NCI-H510A (cell line): ENCODE measurements at places on chromosomes 6 and 20.

- DNase-seq, result no peak
Measured at GRCh38 chr6:44216677-44217331, at the start of gene MYMX. Gene MYMX, plus strand, starts transcription at chr6:44216926. Its CDS starts 546 bp downstream, at chr6:44217472.

DNA sequence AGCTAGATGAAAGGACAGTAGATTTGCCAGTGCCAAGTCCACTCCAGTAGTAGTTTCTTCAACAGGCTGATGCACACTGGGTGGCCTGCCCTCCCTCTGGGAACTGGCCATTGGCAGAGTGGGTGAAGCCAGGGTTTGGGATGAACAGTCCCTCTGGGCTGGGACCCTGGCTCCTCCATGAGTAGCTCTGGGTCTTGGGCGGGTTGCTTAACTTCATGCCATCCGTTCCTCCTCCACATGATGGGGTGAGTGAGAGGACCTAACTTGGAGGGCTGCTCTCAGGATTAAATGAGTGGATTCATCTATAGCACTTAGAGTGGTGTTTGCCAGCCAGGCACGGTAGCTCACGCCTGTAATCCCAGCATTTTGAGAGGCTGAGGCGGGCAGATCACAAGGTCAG is 47.2 kb downstream of the PLAGL2 start:
- DNase-seq, result no peak

GRCh38 chr6:1665214-1665613 is 55.5 kb downstream of the FOXC1 start:
- no peak for DNase-seq

GRCh38 chr20:59948828-59949720 is 8.9 kb downstream of the FAM217B start:
- no peak for DNase-seq

GRCh38 chr20:48041078-48041780 is 255.9 kb upstream of the SULF2 start:
- DNase-seq, result no peak

GRCh38 chr6:127684501-127684900 is 107.5 kb downstream of the C6orf58 start:
- no peak for DNase-seq

GRCh38 chr6:101776919-101777350 is 383.4 kb downstream of the GRIK2 start:
- no peak for DNase-seq

DNA sequence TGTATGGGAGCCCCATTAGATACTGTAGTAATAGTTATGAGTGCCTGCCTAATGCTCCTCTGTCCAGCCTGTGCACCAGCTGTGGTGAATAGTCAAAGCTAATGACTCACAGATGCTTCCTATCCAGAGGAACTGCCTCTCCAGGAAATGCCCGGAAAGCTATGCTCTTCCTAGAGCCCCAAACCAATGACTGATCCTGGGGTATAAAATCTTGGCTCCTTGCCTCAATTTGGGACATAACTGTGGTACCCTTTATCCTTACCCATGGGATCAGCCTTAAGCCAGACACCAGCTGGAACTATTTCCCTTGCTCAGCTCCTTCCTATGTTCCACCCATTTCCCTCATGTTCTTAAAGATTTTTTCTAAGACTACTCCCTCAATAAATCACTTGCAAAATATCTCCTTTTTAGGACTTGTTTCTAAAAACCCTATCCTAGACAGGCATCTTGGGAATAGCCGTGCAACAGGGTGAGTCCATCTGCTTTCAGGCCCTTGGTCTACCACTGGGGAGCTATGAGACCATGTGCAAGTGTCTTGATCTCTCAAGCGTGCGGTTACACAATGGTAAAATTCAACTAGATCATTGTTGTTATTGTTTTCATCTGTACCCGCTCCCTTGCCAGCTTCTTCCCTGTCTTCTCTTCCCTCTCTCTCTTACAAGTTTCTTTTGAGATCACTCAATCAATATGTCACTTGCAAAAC is 283.7 kb downstream of the BTBD3 start:
- DNase-seq, result no peak

DNA sequence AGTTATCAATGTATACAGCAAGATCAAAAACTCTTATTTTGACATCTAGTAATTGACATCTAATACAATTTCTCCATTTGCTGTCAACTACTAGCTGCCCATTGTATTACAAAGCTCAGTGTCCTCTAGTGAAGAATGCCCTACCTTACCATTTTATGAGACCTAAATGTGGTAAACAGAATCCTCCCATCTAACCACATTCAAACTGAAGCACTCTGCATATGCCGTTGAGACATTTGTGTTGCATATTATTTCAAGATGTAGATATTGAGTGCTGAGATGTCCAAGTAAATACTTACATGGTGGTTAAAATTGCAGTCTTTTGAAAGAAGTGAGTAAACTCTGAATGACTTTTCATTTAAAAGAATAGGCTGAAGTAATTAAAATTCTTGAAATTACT is 597 bp upstream of the GLYATL3 start:
- no peak for DNase-seq

DNA sequence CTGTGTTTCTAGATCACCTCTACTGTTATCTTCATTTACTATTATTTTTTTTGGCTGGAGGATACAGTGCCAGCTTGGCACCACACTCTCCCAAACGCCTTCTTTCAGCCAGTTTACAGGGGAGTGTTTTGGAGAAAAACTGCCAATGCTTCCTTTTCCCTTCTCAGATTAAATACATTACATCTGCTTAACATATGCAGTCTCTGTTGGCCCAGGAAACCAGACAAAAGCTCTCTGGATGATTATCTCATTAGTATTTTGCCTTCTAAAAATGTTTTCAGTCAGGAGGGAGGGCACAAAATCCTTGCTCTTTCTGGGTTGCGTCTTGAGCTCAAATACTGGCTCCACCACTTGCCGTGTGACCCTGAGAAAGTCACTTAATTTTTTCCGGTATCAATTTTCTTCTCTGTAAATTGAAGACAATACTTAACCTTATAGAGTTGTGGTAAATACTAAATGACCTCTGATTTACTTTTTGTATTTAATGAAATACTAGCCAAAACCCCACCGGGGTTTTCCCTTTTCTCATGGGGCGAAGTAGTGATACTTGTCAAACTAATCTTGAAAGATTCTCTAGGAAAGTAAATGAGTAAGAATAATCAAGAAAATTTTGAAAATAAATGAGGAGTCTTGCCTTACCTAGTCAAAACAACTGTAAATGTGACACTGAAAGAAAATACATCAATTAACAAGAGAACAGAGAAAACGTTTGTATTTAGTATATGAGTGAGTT is 146.2 kb downstream of the MMS22L start:
- no peak for DNase-seq

DNA sequence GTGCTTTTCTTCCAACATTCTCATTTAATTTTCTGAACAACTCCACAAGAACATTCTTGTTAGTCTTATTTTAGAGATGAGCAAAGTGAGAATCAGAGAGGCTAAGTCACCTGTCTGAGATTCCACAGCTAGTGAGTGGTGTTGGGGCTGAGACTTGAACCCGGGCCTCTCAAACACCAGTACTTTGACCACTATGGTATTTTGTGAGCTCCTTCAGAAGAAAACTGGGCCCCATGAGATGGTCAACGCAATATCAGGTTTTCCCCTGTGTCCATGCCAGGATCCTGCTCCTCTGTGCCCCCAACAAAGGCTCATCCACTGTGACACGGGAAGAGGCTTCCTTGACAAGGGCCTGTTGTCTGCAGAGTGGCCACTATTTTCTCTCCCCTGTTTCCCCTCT is 51.9 kb downstream of the MAFB start:
- no peak for DNase-seq

- DNase-seq, result no peak
Measured at GRCh38 chr20:46273717-46274116, 34.6 kb downstream of the CDH22 start.

DNA sequence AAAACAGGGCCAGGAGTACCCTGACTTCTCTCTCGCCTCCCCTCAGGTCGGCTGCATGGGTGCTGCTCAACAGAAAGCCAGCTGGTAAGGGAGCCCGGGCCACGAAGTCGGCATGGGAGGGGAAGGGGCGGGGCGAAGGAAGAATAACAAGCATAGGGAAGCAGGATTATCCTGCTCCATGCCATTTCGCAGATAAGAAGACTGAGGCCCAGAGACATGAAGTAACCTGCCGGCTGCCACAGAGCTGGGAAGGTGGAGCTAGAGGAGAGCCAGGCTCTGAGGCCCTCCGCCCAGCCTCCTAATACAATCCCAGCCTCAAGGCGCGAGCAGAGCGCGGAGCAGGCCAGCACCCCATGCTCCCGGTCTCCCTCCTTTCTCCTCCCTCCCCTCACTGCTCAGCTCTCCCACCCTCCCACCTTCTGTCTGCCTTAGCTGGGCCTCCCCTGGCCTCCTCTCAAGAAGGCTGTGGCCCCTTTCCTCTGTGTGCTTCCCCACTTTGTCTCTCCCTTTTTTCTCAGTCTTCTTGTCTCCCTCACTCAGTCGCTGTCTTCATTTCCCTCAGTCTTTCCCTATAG is 13.2 kb upstream of the HMGA1 start:
- DNase-seq, result no peak

DNA sequence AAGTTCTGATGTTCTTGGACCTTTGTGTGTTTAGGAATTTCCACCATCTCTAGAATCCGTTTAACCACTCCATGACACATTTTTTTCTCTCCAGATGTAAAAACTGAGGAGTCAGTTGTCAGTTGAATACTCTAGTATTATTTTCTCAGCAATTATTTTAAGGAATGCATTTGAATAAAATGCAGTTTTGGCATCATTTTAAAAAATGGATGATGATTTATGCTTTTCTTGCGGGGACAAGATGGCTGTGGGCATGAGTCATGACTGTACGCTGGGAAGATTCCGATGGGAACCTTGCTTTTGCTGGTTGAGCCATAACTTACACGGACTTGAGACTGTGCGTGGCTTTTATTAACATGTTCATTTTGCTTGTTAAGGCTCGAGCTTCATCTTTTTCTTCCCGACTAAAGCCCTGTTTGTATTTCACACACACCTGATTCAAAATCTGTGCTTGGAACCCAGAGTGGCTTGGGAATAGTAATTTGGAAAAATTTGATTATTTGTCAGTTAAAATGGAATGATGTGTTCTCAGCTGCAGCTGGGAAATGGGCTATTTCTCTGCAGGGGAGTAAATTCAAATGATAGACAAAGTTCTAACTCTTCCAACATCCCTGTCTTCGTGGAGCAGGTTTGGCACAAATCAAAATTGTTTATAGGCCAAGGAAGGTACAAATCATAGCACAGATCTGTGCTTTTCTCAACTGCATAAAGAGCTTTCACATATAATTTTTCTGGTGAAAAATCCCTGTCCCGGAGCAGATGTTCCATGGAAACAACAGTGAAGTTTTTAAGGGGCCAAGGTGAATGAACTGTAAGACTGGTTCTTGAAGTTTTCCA is 470.5 kb upstream of the JAG1 start:
- DNase-seq, result no peak

- DNase-seq, result no peak
Measured at GRCh38 chr6:16316741-16317251, 78.4 kb downstream of the GMPR start.

- no peak for DNase-seq
Measured at GRCh38 chr20:37352608-37352980, 6.7 kb downstream of the SRC start.

GRCh38 chr20:7841291-7841970 is 98.8 kb downstream of the HAO1 start:
- no peak for DNase-seq

GRCh38 chr6:146887447-146888077 is 288.8 kb downstream of the ADGB start:
- no peak for DNase-seq

DNA sequence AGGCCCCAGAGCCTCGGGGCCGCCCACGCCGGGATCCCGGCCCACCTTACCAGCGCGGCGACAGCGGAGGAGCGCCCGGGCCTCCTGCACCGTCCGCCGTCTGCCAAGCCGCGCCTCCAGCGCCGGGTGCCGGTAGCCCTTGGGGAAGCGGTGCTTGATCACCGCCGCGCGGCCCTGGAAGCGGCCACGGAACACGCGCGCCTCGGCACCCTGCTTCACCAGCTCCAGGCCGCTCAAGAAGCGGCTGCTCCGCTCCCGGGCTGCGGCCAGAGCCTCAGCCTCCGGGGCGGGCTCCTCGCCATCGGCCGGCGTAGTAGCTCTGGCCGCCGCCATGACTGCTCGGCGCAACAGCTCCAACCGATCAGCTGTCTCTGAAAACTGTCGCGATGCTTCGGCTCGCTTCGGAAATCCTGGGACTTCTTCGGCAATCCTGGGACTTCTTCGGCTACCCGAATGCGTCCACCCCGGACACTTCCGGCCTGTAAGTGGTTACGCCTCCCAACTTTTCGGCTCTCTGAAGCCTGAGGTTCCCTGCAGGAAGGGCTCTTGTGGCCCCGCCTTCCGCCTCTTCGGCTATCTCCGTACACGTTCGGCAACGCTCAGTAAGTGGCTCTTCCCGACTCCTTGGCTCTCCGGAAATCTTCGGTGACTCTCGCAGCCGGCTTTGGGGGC is at the start of gene TP53RK:
Gene TP53RK, minus strand, starts transcription at position 363 of the 672 bp plus-strand sequence. Its CDS starts 30 bp downstream, at position 333.
- DNase-seq, result peak; percentile 77

DNA sequence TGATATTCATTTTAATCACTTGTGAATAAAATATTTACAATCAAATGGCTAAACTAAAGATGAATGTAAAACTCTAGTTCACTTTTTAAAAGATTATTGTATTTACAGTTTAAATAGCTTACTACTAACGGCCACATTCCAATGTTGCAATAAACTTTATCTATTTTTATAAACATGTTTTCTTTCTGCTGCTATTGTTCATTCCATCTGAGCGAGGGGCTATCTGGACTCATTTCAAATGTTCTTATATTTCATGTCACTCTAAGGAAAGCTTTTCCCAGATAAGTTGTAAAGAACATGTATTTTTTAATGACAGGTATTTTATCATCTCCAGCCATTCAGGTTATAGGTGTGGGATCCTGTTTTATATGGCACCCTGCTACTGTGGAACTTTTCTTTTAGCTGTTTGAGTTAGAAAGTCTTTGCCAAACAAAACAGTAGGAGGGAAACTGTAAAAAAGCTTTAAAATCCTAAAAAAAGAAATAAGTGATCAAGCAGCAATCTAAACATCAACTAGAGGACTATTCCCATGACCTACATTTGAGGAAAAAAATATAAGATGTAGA is 42.5 kb downstream of the HMGCLL1 start:
- no peak for DNase-seq

DNA sequence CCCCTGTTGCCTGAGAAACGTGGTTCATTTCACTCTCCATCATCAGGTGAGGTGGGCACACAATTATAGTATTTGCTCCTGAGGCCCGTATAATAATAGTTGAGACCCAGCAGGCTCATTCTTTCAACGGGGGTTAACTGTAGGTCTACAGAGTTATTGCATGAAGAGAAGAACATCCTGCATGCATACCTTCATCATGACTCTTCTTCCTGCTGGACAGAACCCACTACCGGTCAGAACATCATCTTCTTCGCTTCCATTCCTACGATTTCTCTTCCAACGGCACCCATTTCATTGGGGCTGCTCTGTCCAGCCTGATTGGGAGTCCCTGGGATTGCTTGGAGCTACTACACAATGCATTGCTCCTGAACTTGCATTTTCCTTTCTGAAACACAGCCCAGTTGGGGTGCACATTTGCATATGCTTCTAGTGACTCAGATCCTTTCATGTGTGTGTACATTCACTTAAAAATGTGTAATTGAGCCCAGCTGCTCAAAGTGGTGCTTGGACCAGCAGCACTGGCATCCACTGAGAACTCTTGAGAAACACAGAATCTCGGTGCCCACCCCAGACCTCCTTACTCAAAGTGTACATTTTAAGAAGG is 57.4 kb downstream of the SLC24A3 start:
- DNase-seq, result no peak

GRCh38 chr20:44643596-44644229 is 7.8 kb downstream of the ADA start:
- no peak for DNase-seq

- DNase-seq, result no peak
Measured at GRCh38 chr6:64081453-64081852, 445.9 kb downstream of the PHF3 start.
